ENCODE measurements at places on chromosomes 7 and 10.

GRCh38 chr7:16753932-16754855, 639 bp downstream of the TSPAN13 start:
- DNase-seq = no peak

DNA sequence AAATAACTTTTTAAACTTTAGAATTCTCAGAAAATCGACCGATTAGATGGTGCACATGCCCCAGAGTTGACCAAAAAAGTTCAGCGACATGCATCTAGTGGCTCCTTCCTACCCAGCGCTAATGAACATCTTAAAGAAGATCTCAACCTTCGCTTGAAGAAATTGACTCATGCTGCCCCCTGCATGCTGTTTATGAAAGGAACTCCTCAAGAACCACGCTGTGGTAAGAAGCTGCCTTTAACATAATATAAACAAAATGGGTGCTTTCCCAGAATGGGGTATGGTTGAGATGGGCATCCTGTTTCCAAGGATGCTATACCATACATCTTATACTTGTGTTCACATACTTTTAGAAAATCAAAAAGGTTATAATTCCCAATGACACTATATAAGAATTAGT, 24.6 kb downstream of the GLRX3 start:
- no peak for DNase-seq

- no peak for DNase-seq
These were observed 65.3 kb downstream of the CUZD1 start for GRCh38 chr10:122780391-122780790.

- no peak for DNase-seq
These were observed 21.7 kb upstream of the OR2A5 start for GRCh38 chr7:144027070-144027469.

DNA sequence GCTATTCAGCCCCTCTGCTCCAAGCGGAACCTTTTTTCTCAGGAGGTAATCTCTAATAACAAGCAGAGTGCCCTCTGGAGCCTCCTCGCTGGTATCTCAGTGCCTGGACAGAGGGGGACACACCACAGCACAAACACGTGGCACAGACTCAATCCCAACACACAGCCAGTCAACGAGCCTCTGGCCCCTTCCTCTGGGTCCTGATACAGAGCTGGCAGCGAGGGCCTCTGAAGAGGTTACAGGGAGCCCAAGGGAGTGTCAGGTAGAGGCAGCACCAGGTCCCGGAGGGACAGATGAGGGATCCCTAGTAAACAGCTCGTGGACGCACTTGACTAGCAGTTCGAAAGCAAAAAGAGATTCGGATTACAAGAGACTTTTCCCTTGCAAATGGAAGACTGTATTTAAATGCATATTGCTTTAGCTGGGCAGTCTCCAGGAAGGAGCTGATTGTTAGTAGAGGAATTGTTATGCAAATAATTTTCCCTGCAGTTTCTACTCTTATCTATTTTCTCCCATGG, 14.1 kb downstream of the CXCL12 start:
- no peak for DNase-seq

GRCh38 chr10:20257422-20257821, 441.2 kb downstream of the PLXDC2 start:
- no peak for DNase-seq
